ENCODE measurements at places on chromosomes 3 and 15. TPM values are rescaled to one million over a fixed set of nuclear protein-coding genes. Genes with fewer than 3 reads are reported as not detected.
A peak's percentile ranks its signal among the peaks of the same experiment; 100 is the strongest.

- no peak for DNase-seq
These were observed 61.0 kb downstream of the IQSEC1 start for GRCh38 chr3:13012221-13012691.

- no peak for DNase-seq
These were observed 8.4 kb upstream of the LRRC3B start for GRCh38 chr3:26614006-26614685.

GRCh38 chr3:100634493-100635272 is 25.3 kb downstream of the ADGRG7 start:
- no peak for DNase-seq

- peak; percentile 68 for DNase-seq
These were observed 4.4 kb upstream of the CXCR6 start for GRCh38 chr3:45938864-45939263.

Gene FAM107A
- not detected for total RNA-seq

- DNase-seq, result no peak
These were observed 378.2 kb upstream of the AZI2 start for GRCh38 chr3:28726840-28727239.

Gene RBP2
- total RNA-seq, result not detected

GRCh38 chr3:12730506-12731242 is 28.4 kb downstream of the TMEM40 start:
- DNase-seq, result no peak

Gene KBTBD12
- total RNA-seq, result 0.07 TPM

Gene FRG2C
- not detected for total RNA-seq

- no peak for DNase-seq
These were observed 36.3 kb downstream of the GABPB1 start for GRCh38 chr15:50318697-50319096.

DNA sequence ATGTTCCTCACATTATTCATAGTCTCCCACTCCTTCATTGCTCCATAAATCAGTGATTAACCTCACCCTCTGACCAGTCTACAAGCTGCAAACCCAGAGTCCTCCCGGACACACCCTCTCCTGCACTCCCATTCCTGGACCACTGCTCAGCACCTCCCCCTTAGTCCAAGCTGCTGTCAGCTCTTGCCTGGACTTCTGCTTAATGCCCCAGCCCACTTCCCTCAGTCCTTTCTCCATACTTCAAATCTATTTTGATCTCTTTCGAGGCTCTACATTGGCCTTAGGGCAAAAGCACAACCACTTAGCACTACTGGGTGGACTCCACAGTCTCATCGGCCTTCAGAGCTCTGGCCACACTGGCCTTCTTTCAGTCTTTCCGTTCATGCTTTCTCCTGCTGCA is 79.4 kb upstream of the FAM98B start:
- DNase-seq, result no peak

GRCh38 chr15:67143646-67144045 is 78.2 kb downstream of the SMAD3 start:
- DNase-seq, result no peak

DNA sequence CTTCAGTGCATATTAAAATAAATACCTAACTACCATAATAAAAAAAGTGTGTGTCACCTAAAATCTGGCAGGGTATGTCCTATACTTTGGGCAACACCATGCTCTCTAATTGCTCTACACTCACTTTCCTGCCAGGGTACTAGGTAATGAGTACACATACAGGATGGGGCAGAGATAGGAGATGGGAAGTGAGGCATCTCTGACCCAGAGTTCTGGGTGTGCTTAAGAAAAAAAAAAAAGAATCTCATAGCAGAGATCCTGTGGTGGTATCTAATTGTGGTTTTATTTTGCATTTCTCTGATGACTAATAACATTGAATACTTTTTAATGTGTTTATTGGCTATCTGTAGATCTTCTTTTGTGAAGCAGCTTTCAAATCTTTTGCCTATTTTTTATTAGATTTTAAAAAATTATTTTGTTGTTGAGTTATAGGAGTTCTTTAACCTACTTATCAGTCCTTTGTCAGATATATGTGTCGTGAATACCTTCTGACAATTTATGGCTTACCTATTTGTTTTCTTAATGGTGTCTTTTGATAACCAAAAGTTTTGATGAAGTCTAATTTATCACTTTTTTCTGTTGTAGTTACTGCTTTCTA is 48.0 kb downstream of the EEFSEC start:
- DNase-seq, result no peak

Gene GRAMD2A
- total RNA-seq, result 2.0 TPM

GRCh38 chr3:53154881-53155285 is 6.1 kb upstream of the PRKCD start:
- no peak for DNase-seq

Gene CPLX3
- total RNA-seq, result 0.14 TPM

- DNase-seq, result no peak
These were observed 13.5 kb upstream of the CCDC80 start for GRCh38 chr3:112654492-112654891.

- DNase-seq, result no peak
These were observed 53.0 kb upstream of the HES1 start for GRCh38 chr3:194082743-194083636.

DNA sequence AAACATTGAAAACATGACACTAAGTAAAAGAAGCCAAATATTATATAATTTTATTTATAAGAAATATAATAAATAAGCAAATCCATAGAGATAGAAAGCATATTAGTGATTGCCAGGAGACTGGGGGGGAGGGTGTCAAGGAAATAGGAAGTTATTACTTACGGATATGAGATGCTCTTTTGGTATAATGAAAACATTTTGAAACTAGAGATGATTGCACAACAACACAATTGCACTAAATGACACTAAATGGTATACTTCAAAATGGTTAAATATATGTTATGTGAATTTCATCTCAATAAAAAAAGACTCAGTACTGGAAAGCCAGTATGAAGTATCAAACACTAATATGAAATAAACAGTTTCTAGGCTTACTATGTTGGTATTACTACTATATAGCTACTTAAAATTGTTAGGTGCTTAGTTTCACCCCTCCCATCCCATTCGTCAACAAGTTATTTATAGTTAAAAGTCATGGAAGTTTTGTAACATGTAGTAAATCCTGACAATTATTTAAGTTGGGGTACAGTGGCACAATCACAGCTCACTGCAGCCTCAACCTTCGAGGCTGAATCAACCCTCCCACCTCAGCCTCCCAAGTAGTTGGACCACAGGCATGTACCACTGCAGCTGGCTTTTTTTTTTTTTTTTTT is 43.7 kb downstream of the STAG1 start:
- no peak for DNase-seq

GRCh38 chr3:133394561-133395311 is 5.1 kb upstream of the BFSP2 start:
- DNase-seq, result no peak

- DNase-seq, result no peak
These were observed 373.1 kb upstream of the WNT5A start for GRCh38 chr3:55860049-55860721.

Gene MME
- 31.7 TPM for total RNA-seq

All from mesothelial cell of epicardium (in vitro differentiated cells).